H4 (cell line): ENCODE measurements at places on chromosomes 13 and 19. TPM values are rescaled to one million over a fixed set of nuclear protein-coding genes. Genes with fewer than 3 reads are reported as not detected.

- no peak for DNase-seq
Measured at GRCh38 chr19:18474366-18474887, 36.5 kb upstream of the ISYNA1 start.

CAPNS1 gene
- 462 and 482 TPM in 2 replicates for total RNA-seq

- no peak for DNase-seq
Measured at GRCh38 chr19:35657904-35658700, 8.2 kb upstream of the UPK1A start.

WDR62 gene
- total RNA-seq: 21.5 and 21.9 TPM in 2 replicates

DNA sequence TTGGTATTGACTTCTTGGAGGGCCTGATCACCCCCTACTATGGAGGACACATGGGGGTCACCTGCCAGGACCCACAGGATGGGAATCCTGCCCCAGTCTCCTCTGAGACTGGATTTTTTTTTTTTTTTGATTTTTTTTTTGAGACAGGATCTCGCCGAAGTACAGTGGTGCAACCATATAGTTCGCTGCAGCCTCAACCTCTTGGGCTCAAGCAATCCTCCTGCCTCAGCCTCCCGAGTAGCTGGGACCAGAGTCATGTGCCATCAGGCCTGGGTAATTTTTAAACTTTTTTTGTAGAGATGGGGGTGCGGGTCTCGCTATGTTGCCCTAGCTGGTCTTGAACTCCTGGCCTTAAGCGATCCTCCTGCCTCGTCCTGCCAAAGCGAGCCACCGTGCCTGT lies 14.2 kb upstream of the ADGRE5 start:
- DNase-seq: no peak

BICRA gene
- 2.6 and 10.6 TPM in 2 replicates for total RNA-seq

GRCh38 chr19:16569609-16570320 lies 2.5 kb downstream of the SLC35E1 start:
- no peak for DNase-seq

RNF17 gene
- total RNA-seq: not detected in 2 replicates

IFNL3 gene
- not detected in 2 replicates for total RNA-seq

PRODH2 gene
- total RNA-seq: not detected in 2 replicates

DNA sequence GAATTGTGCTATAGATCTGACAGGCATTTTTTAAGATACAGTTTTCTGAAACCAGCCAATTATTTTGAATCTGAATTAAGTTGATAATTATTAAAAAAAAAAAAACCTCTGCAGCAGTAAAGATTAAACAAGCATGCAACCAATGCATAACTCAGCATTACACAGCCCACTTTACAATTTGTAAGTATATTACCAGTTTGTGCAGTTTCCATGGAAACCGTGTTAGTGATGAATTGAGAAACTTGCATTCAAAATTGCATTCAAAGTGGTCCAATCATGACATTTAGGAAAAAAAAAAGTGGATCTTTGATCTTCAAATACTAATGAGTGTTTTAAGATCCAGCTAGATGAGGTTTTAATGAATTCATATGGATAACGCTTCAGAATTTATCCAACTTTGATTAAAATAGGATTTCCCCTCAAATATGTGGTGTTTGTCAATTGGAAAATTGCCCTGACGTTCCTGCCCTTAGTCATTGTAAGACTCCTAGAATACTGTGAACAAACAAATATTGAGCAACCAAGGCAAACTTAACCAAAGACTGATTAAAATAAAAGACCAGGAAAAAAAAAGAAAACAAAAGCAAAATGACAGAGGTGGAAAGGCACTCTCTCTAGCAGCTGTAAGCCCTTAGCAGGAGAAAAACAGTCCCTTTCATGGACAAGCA lies 314.8 kb upstream of the MAB21L1 start:
- DNase-seq: no peak

DNA sequence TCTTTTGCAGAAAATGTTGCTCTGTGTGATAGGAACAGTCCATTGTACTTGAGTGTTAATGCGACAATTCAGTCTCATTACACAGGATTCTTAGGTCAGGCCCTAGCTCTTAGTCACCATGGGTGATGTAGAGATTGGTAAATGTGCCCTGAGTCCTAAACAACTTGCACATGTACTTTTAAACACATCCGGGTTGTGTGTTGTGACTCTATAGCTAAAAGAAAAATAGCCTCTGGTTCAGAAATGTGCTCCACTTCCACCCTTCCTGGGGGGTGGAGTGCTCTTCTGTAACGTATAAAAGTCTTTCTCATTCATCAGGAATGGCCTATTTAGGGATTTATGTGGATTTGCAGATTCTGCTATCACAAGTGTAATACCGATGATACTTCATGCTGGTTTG lies 5.2 kb downstream of the SPATA13 start:
- DNase-seq: no peak

DNA sequence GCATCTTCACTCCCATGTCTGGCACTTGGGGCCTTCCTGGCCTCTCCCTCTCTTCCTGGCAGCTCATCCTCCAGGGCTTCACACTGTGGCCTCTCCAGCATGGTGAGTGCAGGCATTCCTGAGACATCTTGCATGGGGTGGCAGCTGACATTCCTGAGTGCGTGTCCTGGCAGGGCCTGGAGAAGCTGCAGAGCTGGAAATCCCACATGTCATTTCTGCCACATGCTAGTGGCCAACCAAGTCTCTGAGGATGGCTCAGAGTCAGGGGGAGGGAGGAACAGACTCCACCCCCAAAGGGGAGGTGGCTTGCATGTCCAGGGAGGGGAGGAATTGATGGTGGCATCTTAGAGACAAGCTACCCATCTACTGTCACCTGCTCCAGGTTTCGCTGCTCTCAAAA lies 41.6 kb upstream of the AMER2 start:
- DNase-seq: no peak

- DNase-seq: no peak
Measured at GRCh38 chr13:64041296-64041695, 2625.6 kb upstream of the PCDH20 start.

- DNase-seq: no peak
Measured at GRCh38 chr13:60139272-60139671, 24.5 kb downstream of the DIAPH3 start.

AP1M2 gene
- total RNA-seq: 7.8 and 14.8 TPM in 2 replicates

DNA sequence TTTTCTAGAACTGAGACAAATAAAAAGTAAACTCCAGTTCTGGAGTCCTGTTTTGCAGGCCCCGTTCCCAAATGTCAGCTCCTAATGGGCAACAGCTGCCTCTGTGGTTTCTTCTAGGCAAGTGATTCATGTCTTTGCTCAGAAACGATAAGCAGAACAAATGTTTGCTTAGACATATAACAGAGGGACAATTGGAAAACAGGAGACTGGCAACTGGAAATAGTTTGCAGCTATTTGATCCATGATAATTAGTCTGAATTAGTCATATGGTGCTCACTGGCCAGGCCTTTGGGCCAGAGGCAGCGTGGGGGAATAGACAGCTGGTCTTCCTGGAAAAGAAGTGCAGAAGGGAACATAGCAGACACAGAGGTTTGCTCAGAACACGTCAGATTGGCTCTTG lies 29.2 kb upstream of the TSHZ3 start:
- DNase-seq: peak; percentile 95

ATP4B gene
- not detected in 2 replicates for total RNA-seq

KLK3 gene
- not detected in 2 replicates for total RNA-seq

GRCh38 chr13:23615395-23616081 lies 45.3 kb downstream of the TNFRSF19 start:
- no peak for DNase-seq

LILRB5 gene
- not detected in 2 replicates for total RNA-seq

GRCh38 chr13:50123002-50123401 lies 107.8 kb downstream of the KCNRG start:
- DNase-seq: no peak

- DNase-seq: no peak
Measured at GRCh38 chr13:77952737-77953136, 34.1 kb upstream of the EDNRB start.
